ENCODE measurements at places on chromosomes 16 and 17.

DNA sequence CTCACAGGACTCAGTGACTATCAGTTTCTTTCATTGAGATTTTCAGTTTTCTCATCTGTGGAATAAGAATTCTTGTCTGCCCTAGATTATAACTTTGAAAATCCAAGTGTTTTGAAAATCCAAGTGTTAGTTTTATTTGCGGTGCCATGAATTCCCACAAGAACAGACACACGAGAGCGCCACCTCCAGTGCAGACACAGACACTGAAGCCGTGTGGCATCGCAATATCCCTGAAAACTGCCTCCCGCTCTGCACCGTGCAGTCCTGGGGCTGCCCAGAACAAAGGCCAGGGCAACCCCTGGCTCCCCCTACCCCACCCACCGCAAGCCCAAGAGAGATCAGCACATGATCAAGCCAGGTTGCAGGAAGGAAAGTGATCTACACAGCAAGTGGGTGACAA lies 229.5 kb upstream of the ASIC2 start:
- no peak for DNase-seq

DNA sequence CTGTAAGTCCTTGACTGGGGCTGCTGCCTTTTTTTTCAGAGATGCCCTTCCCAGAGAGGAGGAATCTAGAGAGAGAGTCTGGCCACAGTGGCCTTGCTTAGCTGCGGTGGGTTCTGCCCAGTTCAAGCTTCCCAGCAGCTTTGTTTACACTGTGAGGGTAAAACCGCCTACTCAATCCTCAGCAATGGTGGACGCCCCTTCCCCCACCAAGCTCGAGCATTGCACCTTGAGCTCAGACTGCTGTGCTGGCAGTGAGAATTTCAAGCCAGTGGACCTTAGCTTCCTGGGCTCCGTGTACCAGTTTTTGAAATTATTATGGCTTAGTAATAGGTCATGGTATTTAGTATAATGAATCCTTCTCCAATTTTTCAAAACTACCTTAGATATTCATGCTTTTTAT lies 395.4 kb downstream of the NPIPA7 start:
- DNase-seq, result no peak

DNA sequence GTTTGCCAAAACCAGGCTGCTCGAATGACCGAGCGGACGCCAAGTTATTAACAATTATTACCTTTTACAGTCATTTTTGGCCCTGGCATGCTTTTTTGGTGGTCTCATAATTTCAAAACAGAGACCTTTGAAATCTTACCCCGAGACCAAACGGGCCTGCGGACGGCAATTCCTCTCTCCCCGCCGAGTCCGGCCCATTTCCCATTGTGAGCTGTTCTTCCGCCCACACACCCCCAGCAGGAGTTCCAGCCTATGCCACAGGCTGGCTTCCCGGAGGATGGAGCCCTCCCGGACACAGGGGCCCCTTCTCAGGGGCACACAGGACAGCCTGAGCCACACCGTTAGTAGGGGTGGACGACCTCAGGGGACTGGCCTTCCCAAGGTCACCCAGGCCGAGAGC lies 130.7 kb downstream of the C16orf95 start:
- DNase-seq, result no peak

DNA sequence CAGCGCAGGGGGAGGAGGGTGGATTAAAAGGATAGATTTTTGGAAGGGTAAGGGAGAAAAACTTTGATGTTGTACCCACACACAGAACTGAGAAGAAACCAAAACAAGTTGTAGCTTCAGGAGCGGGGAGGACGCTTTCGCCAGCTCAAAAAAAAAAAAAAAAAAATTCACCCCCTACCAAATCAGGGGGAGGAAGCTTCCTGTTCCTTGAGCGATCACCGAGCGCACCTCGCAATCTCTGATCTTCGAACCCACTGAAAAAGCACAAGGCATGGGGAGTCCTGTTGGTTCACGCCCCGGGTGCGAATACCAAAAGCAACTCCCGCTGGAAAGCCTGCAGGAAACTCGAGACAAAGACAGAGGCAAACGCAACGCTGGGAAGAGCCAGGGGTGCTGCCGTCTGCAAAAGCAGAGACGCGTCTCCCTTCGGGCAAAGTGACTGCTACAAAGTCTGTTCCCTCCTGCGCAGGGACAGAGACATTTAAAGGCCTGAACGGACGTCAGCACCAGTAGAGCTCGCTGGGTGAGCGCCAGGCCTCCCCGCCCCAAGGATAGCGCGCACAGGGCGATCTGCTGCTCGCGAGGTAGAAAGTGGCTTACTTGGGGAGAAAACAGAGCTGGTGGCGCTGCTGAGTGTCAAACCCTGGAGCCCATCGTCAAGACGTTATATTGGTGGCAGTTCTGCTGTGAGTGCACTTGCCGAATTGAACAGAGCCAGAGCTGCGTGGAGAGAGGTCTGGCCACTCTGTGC lies 190.4 kb downstream of the USP22 start:
- DNase-seq, result no peak

GRCh38 chr17:32877164-32877764 lies 340 bp upstream of the MYO1D start:
- no peak for DNase-seq

DNA sequence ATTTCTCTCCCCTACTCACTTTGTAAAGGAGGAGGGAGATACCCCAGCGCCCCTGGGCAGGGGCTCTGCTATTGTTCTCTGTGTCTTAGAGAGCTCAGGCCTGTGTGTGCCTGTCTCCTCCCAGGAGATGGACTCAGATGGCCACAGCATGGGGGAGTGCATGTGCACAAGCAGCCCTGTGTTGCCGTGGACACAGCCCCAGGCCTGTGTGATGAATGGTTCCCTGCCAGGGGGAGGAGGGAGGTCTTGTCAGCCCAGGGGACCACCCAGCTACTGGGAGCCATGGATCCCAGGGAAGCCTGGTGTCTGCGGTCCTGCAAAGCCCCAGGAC lies 26.3 kb downstream of the GINS2 start:
- DNase-seq, result no peak

- DNase-seq, result no peak
Observed at GRCh38 chr16:85470873-85471272, 142.2 kb upstream of the GSE1 start.

DNA sequence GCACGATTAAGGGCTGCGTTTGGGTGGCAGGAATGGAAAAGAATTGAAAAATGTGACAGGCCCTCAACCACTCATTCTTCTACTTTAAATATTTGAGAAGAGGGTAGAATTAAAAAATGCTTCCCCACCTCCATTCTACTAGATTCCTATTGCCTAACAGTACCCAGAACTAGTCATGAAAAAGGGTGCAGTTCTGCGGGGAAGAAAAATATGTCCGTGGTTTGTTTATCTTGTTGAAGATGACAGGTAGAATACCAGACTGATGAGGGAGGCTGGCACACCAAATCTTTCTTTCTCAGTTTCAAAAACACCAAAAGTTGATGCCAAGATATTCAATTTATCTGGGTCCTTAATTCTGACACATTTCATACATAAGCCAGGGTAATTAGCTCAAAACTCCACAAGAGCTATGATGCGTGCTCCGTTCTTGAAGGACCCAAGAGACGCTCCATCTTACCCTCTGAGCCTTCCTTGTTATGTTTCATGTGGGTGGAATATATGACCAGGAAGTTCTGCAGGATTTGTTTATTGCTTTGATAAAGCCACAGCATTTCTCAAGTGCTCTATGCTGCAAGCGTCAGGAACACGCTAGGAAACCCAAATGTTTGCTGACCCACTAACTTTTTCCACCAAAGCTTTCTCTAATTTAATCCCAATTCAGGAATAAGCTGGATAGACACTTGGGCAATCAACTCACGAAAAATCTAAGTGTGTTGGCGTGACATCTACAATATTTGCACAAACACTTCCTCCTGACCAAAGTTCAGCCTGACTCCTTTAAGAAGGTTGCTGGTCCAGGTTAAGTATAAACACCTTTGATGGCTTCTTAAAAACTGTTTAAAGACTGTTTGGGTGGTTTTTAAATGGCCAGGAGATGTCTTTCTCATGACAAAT lies 20.6 kb upstream of the GAN start:
- DNase-seq, result no peak

GRCh38 chr16:10324210-10324609 lies 61.7 kb upstream of the ATF7IP2 start:
- DNase-seq, result no peak

All from DND-41 (cell line).